ENCODE measurements at places on chromosomes 4 and X.

GRCh38 chr4:173682609-173683008 lies 152.6 kb upstream of the HAND2 start:
- DNase-seq, result no peak

- DNase-seq, result no peak
Measured at GRCh38 chr4:169345316-169345721, 74.6 kb upstream of the SH3RF1 start.

DNA sequence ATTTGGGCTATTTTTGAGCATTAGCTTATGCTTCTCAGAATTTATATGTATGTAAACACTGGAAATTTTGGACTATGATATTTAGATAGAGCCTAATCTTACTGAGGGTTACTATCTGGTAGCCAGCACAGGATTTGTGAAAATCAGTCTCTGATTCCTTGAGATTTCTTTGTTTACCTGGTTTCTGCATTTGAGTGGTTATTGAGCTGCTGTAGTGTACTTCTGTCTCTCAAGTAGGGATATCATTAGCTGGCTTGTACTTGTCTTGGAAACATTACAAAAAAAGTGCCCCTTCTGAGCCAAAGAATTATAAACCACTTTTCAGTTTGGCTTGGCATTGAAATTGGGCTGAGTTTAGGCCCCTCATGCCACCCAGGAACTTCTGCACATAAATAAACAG lies 49.7 kb downstream of the TLL1 start:
- DNase-seq, result no peak

DNA sequence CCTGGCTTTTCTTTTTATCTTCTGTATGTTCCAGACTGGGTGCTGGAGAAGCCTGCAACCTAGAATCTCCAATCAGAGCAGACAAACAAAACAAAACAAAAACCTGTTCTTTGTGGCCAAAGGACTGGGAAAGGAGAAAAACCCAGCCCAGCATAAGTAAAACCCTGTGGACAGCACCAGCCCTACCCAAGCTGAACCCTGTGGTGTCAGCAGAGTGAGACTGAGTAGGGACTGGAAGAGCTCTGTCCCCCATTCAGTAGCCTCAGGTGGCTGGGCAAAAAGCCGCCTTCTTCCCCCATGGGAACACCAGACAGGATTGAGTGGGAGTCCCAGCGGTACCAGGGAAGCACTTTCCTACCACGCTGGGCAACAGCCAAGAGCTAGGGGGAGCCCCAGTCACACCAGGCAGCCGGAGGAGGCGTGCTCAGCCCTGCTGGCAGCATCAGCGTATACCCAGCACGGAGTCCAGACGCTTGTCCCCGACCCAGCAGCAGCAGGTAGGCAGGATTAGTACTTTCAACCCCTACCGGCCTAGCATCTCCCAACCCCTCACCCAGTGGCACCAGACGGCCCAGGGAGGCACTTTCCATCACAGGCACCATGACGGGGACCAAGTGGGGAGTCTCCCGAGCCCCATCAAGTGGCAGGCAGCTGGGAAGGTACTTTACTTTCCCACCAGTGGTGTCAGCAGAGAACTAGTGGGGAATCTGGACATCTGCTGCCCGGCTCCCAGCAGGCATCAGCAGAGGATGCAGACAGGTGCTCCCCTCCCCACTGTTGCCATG lies 8.6 kb upstream of the JADE3 start:
- no peak for DNase-seq

GRCh38 chr4:62709618-62710252 lies 1509.6 kb downstream of the ADGRL3 start:
- no peak for DNase-seq

DNA sequence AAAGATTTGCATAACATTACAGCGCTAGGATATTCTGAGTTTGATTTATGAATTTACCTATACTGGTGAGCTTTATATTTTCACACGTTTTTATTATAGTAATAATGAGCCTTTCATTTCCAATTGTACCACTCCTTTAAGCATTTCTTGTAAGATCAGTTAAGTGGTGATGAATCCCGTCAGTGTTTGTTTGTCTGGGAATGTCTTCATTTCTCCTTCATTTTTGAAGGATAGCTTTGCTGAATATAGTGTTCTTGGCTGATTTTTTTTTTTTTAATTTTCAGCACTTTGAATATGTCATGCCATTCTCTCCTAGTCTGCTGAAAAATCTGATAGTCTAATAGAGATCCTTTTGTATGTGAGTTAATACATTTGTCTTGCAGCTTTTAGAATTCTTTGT lies 70.1 kb downstream of the IL15 start:
- no peak for DNase-seq

- DNase-seq, result no peak
Measured at GRCh38 chr4:77154761-77155499, 2.1 kb upstream of the CCNG2 start.

DNA sequence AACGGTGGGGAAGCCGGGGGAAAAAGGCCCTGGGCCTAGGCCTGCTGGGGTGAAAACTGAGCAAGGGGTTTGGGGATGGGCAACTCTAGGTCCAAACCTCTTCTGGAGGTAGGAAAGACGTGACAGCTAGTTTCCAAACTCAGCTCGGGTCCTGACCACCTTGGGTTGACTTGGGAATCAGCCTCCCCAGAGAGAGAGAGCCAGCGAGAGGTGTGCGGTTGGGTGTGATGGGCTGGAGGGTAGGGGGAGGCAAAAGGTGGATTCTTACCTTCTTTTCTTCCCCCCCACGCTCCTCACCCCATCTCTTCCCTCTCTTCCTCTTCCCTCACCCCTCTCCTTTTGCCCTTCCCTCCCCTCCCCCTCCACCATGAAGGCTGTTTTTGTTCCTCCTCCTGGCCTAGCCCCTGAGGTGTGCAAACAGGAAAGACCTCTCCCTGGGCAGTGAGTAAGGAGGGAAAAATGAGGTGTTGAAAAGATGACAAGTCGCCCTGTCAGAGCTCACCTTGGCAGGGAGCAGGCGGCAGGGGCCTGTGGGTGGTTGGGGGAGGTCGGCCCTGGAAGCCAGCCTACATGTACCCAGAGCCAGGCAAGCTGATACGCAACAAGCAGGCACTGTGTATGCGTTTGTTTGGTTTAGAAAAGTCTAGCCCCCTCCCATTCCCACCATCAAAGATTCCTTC lies 14.8 kb downstream of the PJA1 start:
- no peak for DNase-seq

DNA sequence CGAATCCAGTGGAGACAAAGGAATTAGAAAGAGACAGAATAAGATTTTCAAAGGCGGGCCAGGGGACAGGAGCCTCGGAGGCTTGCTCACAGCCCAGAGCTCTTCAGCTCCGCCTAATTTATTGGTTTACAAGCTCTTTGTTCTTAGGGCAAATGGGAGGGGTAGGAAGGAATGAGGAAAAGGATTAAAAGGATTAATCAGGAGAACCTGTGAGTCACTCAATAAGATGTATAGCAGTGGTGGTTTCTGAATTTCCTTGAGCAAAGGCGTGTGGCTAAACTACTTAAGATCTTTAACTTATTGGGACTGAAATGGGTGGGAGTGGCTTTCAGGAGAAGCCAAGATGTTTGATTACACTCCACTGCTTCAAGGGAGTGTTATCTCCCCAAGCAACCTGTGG lies 456.0 kb upstream of the SPANXN1 start:
- DNase-seq, result no peak

DNA sequence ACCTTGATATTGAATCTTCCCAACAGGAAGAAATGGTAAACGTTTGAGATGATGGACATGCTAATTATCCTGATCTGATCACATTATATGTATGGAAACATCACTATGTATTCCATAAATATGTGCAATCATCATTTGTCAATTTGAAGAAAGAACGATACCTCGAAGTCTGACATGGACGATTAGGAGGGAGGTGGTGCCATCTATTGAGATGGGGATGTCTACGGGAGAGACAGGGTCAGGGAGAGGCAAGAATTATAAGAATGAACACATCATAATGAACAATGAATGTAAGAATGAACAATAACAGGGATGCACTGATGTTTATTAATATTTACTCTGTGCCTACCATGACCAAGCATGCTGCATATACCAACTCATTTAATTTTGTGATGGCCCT lies 93.7 kb upstream of the SOD3 start:
- no peak for DNase-seq

DNA sequence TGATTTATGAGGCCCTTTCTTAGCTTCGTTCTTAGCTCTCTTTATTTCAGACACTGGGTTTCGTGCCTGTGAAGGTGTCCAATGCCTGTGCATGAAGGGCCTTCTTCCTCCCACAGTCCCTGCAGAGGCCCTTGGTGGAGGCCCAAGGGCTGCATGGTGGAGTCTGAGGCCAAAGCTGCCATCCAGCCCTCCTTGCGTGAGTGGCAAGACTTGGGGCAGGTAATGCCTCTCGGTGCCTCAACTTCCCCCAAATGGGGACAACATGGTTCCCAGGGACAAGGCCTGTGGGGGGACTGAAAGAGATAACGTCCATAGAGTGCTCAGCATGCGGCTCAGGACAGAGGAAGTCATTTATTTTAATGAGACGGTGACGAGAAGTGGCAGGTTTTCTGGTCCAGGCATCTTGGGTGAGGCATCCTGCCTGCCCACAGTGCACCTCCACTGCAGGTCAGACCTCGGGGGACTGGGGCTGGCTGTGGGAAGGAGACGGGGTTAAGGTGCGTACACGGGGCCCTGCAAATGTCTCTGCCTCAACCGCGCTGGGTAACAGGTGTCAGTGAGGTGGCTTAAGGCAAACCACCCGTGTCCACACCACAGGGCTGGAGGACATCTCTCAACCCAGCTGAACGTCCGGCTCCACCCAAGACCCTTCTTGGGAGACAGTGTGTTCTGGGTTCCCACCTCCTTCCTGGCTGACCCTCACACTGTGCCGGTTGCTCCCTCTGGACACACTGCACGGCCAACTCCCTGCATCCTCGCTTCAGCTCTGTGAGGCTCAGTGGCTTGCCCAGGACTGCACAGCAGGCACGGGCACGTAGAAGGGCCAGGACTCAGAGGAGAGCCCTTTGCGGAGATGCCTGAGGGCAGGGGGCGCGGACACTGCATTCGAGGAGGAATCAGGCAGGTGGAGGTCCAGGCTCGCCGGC lies 50.5 kb downstream of the PSAPL1 start:
- DNase-seq, result no peak

- no peak for DNase-seq
Measured at GRCh38 chr4:87092389-87093141, 127.9 kb downstream of the KLHL8 start.

DNA sequence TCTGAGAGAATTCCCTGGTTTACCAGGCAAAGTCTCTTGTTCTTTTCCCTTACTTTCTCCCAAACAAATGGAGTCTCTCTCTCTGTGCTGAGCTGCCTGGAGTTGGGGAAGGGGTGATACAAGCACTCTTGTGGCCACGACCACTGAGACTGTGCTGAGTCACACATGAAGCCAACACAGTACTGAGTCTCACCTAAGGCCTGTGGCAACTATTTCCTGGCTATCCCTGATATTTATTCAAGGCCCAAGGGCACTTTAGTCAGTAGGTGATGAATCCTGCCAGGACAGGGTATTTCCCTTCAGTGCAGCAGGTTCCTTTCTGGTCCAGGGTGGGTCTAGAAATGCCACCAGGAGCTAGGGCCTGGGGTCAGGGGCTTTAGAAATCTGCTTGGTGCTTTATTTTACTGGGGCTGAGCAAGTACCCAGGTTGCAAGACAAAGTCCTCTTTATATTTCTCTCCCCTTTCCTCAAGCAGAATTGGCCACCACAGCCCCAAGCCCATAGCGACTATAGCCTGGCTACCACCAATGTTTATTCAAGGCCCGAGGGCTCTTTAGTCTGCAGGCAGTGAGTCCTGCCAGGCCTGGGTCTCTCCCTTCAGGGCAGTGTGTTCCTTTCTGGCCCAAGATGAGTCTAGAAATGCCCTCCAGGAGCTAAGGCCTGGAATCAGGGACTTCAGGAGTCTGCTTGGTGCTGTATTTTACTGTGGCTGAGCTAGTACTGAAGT lies 10.5 kb downstream of the ARL13A start:
- no peak for DNase-seq

- DNase-seq, result no peak
Measured at GRCh38 chrX:926070-926469, 286.4 kb downstream of the CRLF2 start.

GRCh38 chrX:152450076-152450475 lies 1.0 kb downstream of the GABRA3 start:
- no peak for DNase-seq

GRCh38 chr4:1309261-1310010 lies 19.7 kb downstream of the MAEA start:
- DNase-seq, result peak; percentile 80

- DNase-seq, result no peak
Measured at GRCh38 chrX:57211906-57212305, 74.6 kb upstream of the FAAH2 start.

- DNase-seq, result no peak
Measured at GRCh38 chr4:187606581-187606980, 389.0 kb upstream of the ZFP42 start.

- DNase-seq, result no peak
Measured at GRCh38 chr4:184860018-184860779, 34.4 kb upstream of the ACSL1 start.

GRCh38 chr4:54553001-54553400 lies 104.8 kb upstream of the KIT start:
- DNase-seq, result no peak

DNA sequence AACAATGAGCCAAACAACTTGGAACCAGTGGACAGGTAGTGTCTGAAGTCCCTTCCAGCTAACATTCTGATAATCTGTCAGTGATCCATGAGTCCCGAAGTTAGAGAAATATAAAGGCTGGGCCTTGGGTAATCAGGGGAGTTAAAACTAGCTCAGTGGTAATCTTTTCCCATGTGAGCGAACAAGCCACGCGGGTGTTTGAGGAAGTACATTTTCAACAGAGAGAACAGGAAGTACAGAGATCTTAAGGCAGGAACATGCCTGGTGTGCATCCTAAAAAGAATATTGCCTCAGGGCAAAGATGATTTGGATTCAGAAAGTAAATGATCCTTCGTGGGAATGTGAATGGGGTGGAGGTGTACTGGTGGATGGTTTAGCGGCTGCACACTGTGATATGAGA lies 42.9 kb downstream of the FNIP2 start:
- no peak for DNase-seq

- no peak for DNase-seq
Measured at GRCh38 chrX:48703642-48704481, 7.3 kb downstream of the SUV39H1 start.

- no peak for DNase-seq
Measured at GRCh38 chr4:27000820-27001219, 140.2 kb downstream of the STIM2 start.

DNA sequence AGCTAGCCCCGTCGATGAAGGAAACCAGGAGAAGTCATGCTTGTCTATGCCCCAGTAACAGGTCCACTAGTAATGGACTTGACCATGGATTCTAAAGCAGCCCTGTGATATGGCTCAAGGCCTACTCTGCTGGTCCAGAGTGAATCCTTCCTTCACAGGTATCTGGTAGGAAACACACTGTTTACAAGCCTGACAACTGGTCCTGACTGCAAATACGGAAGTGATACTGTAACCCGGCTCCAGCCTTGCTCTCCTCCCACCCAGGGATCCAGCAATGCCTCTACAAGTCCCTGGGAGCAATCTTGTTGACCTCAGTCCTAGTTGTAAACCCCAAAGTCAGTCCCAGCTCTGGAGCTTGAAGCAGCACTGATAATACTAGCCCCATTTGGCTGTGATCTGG lies 239.2 kb upstream of the GRID2 start:
- DNase-seq, result no peak
